ENCODE measurements at places on chromosomes 12 and 14.
A peak's percentile ranks its signal among the peaks of the same experiment; 100 is the strongest.

DNA sequence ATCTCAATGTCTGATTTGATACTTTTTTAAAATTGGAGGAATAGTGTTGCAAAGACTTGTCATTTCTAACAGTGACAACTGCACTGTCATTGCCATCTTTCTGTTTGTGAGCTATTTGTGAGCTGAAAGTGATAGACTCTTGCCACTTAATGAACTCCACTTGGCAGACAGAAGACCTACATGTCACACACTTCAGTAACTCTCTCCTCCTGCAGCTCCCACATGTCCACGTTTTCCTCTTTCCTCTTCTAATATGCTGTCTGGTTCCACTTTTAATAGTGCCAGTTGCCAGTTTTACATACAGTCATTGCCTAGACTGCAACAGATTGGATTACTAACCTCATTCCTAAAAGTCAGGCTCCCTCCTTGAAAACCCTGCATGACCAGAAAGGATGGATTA is 121.5 kb downstream of the CAPZA3 start:
- DNase-seq = no peak

GRCh38 chr14:65329911-65330310 is 82.6 kb upstream of the FUT8 start:
- no peak for DNase-seq

DNA sequence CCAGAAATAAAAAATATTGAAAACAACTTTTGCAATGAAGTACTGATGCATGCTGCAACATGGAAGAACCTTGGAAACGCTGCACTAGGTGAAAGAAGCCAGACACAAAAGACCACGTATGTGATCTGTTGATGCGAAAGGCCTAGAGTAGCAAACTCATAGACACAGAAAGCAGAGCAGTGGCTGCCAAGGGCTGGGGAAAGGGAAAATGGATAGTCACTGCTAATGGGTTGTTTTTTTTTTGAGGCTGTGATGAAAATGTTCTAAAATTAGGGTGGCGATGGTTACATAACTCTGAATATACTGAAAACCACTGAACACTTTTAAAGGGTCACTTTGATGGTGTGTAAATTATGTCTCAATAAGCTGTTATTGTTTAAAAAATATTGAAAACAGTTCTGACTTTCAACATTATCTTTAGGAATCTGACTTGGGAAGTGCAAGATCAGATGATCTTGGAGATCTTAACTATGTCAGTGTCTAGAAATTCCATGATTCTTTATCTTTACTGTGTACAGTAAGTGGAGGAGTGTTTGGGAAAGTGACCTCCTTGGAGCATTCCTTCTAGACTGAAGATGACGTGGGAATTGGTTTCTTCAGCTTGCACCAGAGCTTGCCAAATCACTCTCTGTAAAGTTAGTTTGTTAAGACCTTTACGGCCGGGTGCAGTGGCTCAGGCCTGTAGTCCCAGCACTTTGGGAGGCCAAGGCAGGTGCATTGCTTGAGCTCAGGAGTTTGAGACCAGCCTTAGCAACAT is 12.4 kb downstream of the MLXIP start:
- DNase-seq = no peak

DNA sequence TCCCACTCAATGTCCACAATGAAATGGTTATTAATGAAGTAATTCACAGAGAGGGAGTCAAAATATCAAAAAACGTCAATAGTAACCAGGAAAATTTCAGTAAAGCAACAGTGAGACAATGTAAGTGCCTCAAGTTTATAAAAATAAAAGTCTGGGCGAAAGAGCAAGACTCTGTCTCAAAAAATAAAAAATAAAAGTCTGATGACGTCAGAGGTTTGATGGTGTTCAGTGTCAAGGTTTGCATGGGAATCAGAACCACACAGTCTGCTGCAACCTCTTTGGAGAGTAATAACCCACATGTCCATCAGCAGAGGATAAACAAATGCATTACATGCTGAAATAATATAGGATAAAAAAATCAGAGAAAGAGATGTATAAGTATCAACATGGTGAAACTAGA is 152.4 kb downstream of the ASCL1 start:
- no peak for DNase-seq

- DNase-seq = no peak
Observed at GRCh38 chr12:75603475-75603874, 92.1 kb upstream of the KRR1 start.

DNA sequence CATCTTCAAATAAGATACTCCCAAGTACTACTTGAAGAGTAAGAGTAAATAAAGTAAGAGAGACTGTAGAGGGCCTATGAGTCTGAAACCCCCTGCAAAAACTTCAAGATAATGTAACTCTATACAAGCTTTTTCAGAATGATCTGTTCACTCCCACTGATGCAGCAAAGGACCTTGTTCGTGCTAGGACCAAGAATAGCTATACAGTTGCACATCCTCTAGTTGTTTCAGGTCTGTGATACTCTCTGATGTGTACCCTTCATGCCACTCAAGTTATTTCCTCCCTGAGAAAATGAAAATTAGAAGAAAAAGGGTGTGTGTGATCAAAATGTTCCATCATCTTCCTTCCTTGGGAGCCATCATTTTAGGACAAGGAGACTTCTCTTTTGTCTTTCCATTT is 204.4 kb downstream of the ALX1 start:
- DNase-seq = no peak

- no peak for DNase-seq
Observed at GRCh38 chr12:13973996-13974395, 7.4 kb downstream of the GRIN2B start.

DNA sequence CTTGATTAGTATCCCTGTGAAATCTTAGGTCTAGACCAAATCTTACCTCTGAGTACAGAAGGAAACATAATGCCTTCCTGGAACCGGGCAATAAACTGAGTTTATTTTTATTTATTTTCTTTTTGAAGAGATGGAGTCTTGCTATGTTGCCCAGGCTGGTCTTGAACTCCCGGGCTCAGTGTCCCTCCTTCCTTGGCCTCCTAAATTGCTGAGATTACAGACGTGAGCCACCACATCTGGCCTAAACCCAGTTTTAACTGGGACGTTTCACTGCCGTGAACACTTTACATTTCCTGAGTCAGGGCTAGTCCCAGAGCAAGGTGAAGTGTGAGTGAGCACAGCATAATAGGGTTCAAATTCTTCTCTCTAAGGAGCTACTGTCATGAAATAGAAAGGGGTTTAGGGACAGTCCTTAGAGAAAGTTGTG is 671 bp downstream of the GUCY2C start:
- DNase-seq = no peak

- no peak for DNase-seq
Observed at GRCh38 chr12:109721276-109721675, 7.7 kb downstream of the FAM222A start.

DNA sequence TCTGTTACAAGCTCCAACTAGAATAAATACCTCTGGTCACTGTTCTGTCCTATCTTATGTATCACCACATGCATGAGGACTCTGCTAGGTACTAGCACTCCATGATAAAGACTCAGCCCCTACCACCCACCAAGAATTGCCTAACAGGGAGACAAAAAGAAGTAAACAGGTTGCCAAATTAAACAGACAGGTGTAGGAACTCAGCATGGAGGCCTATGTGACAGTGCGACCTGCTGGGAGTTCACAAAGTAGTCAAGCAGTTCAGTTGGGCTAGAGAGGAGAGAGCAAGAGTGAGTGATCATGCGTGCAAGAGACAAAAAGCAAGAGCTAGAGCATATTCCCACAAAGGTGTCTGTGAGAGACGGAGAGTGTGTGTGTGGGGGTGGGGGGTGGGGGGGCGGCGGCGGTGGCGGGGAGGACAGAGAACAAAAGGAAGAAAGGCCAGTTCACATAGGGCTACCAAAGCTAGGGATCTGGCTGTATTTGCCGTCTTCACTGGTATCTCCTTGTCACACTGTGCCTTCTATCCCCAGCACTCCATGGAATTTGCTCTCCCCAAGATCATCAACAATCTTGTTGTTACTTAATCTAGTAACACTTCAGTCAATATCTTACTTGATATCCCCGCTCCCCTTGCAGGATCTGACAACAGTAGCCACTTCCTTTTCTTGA is 81.2 kb downstream of the SPPL3 start:
- DNase-seq = no peak

DNA sequence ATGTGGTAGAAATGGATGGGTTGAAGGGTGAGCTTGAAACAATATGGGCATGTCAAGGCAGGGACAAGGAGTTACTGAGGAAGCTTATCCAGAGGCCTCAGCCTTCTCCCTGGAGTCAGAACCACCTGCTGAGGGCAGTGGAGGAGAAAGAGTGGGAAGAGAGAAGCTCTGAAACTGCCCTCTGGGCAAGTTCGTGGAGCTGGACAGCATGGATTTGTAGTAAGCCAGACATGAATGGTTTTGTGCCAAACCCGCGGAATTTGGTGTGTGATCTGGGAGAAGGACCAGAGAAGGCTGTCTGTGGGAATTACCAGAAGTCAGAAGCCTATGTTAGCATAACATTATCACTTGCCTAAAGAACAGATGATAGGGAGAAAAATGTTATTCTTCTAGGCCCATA is 164.8 kb downstream of the SLC41A2 start:
- DNase-seq = no peak

DNA sequence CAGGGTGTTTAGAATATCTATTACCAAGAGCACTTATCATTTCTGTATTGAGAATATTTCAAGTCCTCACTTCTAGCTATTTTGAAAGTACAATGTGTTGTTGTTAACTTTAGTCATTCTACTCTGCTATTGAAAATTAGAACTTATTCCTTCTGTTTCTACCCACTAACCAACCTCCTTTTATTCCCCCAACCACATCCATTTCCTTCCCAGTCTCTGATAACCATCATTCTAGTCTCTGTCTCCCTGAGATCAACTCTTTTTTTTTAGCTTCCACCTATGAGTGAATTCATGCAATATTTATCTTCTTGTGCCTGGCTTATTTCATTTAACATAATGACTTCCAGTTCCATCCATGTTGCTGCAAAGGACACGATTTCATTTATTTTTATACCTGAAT is 290.6 kb upstream of the OR4E1 start:
- DNase-seq = no peak

- no peak for DNase-seq
Observed at GRCh38 chr14:68949601-68949965, 29.5 kb downstream of the ACTN1 start.

GRCh38 chr12:122381021-122381420 is 41.4 kb downstream of the CLIP1 start:
- no peak for DNase-seq

DNA sequence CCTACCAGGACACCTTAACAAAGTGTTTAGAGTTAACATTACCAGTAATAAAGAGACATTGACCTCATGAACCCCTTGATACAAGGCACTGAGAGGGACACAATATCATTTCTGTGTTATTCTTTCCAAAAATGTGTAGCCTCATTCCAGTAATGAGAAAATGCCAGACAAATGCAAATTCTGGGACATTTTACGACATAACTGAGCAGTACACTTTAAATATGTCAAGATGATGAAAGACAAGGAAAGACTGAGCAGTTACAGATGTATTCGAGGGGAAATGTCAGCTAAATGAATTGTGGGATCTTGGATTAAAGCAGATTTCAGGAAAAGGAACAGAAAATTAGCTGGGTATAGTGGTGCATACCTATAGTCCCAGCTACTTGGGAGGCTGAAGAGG is 255.6 kb downstream of the ERC1 start:
- no peak for DNase-seq

GRCh38 chr14:24315807-24316596 is 4.7 kb downstream of the LTB4R start:
- no peak for DNase-seq

GRCh38 chr12:89918172-89918846 is 209.7 kb upstream of the ATP2B1 start:
- no peak for DNase-seq

GRCh38 chr12:75708802-75709201 is 197.4 kb upstream of the KRR1 start:
- DNase-seq = no peak

- peak; percentile 32 for DNase-seq
Observed at GRCh38 chr12:46675736-46676135, 150.1 kb downstream of the SLC38A4 start.
